ENCODE measurements at places on chromosomes 11 and 22.

- no peak for DNase-seq
Observed at GRCh38 chr11:124892146-124892545, 5.5 kb downstream of the ROBO4 start.

DNA sequence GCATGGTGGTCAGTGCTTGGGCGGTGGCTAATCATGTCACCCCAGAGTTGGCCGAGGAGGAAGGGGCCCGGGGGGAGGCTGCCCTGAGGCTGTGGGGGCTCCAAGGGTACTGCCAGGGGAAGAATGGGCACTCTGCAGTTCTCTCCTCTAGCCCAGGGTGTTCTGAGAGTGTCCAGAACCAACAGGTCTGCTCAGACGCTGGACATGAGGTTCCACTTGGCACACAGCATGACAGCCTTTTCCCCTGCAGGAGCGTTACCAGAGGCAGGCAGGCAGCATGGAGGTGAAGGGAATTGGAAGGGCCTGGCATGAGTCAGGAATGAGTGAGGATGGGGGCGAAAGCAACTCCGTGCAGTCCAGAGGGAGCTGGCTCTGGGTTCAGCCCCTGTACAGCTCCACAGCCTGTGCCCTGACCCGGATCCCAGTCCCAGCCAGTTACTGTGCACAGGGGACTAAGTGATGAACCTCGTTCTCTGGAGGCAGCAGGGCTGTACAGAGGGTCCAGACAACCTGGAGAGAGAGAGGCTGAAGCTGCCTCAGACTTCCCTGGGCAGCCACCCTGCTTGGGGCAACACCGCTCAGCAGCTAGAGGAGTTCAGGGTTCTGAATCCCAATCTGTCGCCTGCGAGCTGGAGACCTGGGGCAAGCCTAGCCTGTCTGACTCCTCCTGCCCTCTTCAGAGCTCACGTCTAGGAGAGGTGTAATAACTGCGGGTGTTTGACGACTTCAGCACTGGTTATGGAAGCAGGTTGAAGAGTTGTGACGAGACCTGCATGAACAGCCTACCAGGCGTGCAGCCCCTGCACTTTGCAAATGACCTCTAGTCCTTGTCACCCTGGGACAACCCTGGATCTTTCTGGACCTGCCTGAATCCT, 14.7 kb upstream of the TUB start:
- DNase-seq, result no peak

DNA sequence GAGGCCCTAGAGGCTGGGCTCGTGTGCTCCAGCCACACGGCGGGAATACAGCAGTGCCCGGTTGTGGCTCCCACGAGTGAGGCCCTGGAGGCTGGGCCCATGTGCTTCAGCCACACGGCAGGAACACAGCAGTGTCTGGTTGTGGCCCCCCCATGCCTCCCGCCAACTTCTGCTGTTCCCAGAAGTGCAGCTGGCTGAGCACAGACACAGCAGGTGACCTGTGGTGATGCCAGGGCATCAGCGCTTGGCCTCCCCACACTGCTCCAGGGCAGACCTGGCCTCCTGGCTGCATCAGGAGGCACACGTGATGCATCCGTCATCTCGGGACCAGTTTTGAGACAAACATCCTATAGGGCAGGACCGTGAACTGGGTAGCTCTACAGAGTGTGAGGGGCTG, 110.3 kb downstream of the KCNQ1OT1 start:
- DNase-seq, result no peak

GRCh38 chr22:32342977-32343376, 14.7 kb upstream of the RFPL3 start:
- DNase-seq, result no peak

DNA sequence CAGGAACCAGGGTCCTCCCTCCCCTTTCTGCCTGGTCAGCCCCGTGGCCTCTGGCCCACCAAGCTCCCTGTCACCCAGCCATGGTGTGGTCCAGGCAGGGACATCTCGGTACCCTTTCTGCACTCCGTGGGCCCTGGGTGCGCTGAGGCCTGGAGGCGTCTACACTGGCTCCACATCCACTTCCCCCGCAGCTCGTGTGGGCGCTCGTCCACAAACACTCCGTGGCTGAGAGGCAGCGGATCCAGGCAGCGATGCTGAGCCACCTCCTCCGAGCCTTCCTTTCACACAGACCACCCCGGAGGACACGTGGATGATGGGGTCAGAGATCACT, 16.1 kb downstream of the RNH1 start:
- DNase-seq, result no peak

DNA sequence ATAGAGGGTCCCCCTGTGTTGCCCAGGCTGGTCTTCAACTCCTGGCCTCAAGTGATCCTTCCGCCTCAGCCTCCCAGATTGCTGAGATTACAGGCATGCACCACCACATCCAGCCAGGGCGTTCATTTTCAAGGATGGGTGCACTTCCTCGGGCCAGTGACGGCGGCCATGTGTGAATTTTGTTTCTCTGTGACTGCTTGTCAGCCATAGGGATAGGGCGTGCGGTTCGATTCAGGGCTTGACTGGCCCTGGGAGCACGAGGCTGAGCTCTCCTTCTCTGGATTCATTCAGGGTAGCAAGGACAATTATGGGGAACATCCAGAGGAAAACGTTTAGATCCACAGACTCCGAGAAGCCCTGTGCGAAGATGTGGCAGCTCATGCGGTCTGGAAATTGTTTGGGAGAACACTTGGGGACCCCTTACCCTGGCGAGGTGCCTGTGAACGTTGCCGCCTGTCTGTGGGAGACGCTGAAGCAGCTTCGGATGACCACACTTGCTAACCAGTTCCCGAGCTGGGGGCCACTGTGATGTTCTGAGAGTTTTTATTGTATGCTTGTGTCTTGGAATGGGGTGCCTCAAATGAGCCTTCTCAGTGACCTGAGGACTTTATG, 2.9 kb downstream of the PTDSS2 start:
- no peak for DNase-seq

Measured in myocyte (in vitro differentiated cells).